Activated CD4-positive, alpha-beta T cell treated with anti-CD3 and anti-CD28 coated beads, Interleukin-2, amount 10 ng/mL, durations not matched to agents 24 days and 14 days (primary cell): ENCODE measurements at places on chromosomes 16 and 17. TPM values are rescaled to one million over a fixed set of nuclear protein-coding genes. Genes with fewer than 3 reads are reported as not detected.

Gene EFNB3
- 0.05 TPM in 1 of 2 replicates, not detected in the other for total RNA-seq

Gene RGS11
- total RNA-seq, result 0.14 TPM in 1 of 2 replicates, not detected in the other

Gene MPP3
- 0.63 TPM in 1 of 2 replicates, not detected in the other for total RNA-seq

Gene ZBTB4
- 16.0 and 16.1 TPM in 2 replicates for total RNA-seq

Gene ANKRD40CL
- not detected in 2 replicates for total RNA-seq

Gene HOXB4
- 3.1 and 3.6 TPM in 2 replicates for total RNA-seq

Gene MCRIP2
- 71.2 and 73.0 TPM in 2 replicates for total RNA-seq

Gene NOTUM
- total RNA-seq, result 1.7 and 1.8 TPM in 2 replicates

Gene ADGRG3
- total RNA-seq, result not detected in 2 replicates

Gene POLR3E
- total RNA-seq, result 102 and 111 TPM in 2 replicates

Gene SCIMP
- total RNA-seq, result not detected in 2 replicates

Gene SPATA22
- total RNA-seq, result not detected in 2 replicates

DNA sequence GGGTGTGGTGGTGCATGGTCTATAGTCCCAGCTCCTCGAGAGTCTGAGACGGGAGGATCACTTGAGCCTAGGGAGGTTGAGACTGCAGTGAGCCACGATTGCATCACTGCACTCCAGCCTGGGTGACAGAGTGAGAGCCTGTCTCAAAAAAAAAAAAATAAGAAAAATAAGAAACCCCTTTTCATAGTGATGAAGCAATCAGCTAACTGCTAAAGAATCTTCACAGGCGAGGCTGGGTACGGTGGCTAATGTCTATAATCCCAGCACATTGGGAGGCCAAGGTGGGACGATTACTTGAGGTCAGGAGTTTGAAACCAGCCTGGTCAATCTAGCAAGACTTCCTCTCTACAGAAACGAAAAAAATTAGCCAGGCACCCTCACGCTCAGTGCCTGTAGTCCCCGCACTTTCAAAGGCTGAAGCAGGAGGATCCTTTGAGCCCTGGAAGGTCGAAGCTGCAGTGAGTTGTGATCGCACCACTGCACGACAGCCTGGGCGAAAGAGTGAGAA, 760 bp downstream of the SLFN12L start:
- peak; percentile 73 for DNase-seq

DNA sequence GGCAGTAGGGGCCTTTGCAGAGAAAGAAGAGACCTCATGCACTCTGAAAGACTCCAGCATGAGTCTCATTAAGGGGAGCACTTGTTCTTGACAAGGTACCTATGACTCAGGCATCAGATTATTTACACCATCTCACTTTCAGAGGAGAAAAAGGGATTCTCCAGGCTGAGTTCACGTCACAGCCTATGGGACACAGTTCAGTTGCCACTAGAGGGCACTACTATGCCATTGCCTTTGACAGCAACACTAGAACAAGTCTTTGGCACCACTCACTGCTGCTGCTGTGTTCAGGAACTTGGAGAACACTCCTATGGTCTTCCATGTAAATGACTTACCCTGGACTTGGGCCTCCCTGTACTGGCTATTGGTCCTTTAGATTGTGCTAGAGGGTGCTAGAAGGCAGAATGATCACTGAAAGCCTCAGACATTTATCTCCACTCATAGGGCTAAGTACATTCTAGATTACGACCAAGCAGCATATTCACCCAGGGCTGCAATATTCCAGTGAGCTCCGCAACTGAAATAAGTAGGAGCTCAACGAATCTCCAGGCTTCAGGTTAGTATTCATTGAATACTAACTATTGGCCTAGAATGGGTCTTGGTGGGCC, 225.1 kb upstream of the CA10 start:
- DNase-seq, result peak; percentile 64

DNA sequence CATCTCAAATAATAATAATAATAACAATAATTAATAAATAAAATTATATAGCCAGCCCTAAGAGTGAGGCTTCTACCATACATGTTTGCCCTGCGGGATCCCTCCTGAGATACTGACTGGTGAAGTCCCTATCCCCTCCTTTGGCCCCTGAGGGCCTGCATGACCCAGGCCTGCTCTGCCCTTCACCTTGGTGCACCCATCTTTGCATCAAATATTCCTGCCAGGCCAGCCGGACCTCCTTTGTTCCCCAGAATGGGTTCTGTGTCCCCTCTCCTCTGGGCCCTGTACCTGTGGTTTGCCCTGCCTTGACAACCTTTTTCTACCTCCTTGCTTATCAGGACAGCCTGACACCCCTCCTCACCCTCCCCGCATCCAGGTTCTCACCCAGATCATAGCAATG, 2.0 kb upstream of the RNF112 start:
- no peak for DNase-seq

DNA sequence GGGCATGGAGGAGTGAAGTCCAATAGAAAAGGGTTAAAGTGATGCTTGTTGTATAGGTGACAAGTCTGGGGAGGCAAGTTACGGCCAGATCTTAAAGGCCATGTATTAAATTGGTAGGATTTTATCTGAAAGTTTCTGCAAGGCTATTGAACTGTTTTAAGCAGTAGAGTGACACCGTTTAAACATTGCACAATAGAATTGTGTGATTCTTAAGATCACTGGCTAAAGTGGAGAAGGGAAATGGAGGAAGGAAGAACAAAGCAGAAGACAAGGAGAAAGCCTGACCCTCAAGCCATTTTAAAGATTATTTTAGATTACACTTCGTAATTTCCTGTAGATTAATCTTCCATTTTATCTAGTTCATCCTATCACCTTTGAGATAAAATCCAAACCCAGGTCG, 5.6 kb upstream of the MPHOSPH6 start:
- no peak for DNase-seq

- DNase-seq, result no peak
These were observed 3.9 kb upstream of the WNT9B start for GRCh38 chr17:46847204-46848191.

DNA sequence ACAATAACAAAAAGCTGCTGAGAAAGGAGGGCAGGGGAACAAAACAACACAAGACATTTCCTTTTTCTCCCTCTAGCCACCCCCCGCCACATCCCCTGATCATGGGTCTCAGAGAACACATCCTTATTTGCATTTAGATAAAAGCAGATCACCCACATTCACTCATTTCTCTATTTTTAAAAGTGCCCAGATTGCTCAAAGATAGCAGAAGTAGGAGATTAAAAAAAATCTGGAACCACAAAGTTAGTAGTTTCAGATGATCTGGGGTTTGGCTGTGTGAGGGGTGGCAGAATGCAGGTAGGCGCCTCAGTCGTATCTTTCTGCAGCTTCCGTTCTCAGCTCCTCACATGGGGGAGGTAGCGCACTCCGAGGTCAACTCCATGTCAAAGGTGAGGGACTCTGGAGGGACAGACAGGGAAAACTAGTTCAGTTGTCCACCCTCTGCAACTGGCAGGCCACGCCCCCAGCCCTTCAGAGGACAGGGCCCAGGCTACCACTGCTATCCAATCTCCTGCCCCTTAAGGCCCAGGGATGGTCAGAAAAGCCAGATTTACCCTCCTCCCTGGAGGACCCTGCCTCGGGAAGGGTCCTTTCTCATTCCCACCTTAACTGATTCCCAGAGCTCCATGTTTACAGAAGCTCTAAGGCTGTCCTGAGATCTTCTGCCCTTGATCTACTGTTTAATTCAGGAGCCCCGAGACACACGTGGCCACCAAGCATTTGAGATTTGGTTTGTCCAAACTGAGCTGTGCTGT, 27.3 kb downstream of the STAT5A start:
- DNase-seq, result peak; percentile 70

DNA sequence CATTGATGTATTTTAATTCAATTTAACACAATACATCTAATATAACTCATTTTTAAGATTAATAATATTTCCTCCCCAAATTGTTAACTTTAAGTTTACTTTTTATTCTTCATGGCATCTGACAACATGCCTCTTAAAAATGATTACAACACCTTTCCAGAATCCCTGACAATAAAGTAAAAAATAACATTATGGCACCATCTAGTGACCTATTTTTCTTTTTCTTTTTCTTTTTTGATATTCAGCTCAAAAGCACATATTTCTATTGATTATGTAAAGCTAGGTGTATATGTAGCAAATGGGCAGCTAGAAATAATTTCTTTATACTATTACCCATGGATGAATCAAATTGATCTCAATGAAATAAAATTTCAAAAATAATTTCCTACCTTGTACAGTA, 834.3 kb upstream of the CDH8 start:
- no peak for DNase-seq

- DNase-seq, result no peak
These were observed 165.2 kb downstream of the WWOX start for GRCh38 chr16:78264642-78265041.

DNA sequence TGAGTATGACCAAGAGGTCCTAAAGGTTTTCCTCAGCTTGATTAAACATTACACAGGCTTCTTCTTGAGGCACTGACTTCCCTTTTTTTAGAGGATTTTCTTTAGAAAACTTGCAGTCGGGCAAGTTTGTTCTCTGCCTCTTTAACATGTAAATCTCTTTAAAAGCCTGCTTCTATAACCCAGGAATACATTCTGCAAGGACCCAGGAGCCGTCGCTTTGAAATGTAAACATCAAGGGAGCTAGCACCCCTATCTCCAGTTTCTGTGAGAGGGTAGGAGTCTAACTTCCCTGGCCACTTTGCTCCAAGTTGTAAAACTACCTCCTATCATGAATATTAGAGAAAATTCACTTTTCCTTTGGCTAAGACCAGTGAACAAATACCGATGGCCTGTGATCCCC, 201.5 kb upstream of the CPHXL start:
- DNase-seq, result no peak

- DNase-seq, result peak; percentile 91
These were observed 5.6 kb downstream of the GLG1 start for GRCh38 chr16:74601126-74601871.

DNA sequence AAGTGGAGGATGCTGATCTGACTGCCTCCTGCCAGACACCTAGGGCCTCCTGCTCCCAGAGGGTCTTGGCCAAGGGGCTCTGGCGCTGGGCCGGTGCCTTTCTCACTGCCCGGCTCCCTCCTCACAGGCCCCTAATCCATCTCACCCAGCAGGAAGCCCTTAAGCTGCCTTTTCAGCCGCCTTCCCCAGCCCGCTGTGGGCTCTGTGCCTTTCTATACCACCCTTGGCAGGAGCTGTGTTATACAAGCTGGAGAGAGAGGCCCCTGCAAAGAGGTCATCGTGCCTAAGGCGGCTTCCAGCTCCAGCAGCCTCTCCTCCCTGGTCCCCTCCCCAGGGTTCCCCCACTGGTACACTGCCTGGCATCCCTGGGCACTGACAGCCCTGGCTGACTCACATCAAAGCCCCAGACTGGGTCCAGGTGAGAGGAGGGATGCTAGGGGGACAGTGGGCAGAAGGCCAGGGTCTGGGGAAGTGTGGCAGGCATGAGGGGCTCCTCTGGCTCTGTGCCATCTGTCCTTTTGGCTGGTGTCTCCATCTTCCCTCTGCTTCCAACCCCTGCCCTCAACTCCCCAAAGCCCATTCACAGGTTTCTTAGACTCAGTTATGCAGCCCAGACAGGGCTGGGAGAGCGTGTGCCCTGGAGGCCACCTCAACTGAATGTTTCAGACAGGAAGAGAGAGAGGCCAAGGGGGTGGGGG, 15.3 kb upstream of the FZD2 start:
- no peak for DNase-seq

- no peak for DNase-seq
These were observed 5.4 kb upstream of the TNS4 start for GRCh38 chr17:40506786-40507185.

- DNase-seq, result no peak
These were observed 121.7 kb upstream of the ERCC4 start for GRCh38 chr16:13798211-13798610.

DNA sequence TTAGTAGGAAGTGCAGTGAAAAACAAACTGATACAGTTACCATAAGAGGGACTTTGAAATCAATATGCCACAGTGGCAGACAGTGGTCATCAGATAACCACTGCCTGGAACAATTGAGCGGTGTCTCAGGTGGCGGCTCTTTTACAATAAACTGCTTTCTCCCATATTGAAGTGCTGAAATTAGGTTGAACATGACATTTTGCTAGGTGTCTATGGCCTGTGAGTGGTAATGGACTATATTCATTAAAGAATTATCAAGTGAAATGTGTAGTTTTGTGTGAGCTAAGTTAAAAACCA, 214.7 kb downstream of the RPTOR start:
- DNase-seq, result peak; percentile 74

DNA sequence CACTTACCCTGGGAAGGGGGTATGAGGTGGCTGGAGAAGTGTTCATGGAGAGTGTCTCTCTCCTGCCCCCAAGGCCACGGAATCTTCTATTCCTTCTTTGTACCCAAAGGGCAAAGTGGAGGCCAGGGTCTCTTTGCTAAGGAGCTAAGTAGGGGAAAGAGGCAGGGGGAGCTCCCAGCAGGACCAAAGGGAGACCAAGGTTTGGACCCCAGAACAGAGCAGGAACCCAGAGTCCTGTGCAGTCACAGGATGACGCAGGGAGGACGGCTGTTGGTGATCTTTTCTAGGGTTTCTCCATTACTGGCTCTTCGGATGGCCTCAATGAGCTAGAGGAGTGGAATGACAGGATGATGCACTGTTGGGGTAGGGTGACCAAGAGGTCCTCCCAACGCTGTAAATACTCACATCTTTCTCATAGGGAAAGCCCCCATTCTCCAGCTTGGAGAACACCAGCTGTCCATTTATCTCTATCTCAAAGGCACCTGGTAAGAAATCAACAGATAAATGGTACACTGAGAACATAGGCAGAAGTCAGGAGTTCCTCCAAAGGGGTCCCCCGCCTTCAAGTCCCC, 966 bp downstream of the MIEN1 start:
- no peak for DNase-seq

- no peak for DNase-seq
These were observed 4.9 kb downstream of the E4F1 start for GRCh38 chr16:2228161-2228824.

- peak; percentile 62 for DNase-seq
These were observed 863 bp downstream of the ADPRM start for GRCh38 chr17:10698096-10698818.

DNA sequence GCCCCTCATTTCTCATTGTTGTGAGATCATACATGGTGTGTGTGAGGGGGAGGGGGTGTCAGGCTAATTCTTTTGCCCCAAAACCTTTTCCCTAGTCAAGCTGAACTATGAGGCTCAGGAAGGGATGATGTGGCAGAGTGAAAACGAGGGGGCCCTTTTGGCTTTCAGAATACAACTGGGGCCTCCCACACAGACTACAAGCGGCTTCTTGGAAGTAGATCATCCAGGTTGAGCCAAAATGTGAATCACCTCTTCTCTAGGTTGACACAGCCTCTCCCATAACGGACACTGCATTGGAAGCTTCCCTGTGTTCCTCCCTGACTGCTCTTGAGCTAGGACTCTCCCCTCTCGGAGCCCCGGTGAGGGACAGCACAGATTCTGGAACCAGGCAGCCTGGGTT, 2.3 kb upstream of the ALKBH5 start:
- peak; percentile 64 for DNase-seq

GRCh38 chr17:75753514-75754377, 11.2 kb downstream of the GALK1 start:
- DNase-seq, result peak; percentile 93

- no peak for DNase-seq
These were observed 809.5 kb upstream of the GOT2 start for GRCh38 chr16:59543641-59544040.

- DNase-seq, result no peak
These were observed 1.2 kb downstream of the NFATC3 start for GRCh38 chr16:68086336-68086841.

GRCh38 chr17:32926183-32926582, 1.8 kb upstream of the TMEM98 start:
- DNase-seq, result no peak
